ENCODE measurements at places on chromosomes 12 and 14.
A peak's percentile ranks its signal among the peaks of the same experiment; 100 is the strongest.

- DNase-seq, result no peak
Observed at GRCh38 chr12:43370263-43370662, 181.7 kb downstream of the ADAMTS20 start.

DNA sequence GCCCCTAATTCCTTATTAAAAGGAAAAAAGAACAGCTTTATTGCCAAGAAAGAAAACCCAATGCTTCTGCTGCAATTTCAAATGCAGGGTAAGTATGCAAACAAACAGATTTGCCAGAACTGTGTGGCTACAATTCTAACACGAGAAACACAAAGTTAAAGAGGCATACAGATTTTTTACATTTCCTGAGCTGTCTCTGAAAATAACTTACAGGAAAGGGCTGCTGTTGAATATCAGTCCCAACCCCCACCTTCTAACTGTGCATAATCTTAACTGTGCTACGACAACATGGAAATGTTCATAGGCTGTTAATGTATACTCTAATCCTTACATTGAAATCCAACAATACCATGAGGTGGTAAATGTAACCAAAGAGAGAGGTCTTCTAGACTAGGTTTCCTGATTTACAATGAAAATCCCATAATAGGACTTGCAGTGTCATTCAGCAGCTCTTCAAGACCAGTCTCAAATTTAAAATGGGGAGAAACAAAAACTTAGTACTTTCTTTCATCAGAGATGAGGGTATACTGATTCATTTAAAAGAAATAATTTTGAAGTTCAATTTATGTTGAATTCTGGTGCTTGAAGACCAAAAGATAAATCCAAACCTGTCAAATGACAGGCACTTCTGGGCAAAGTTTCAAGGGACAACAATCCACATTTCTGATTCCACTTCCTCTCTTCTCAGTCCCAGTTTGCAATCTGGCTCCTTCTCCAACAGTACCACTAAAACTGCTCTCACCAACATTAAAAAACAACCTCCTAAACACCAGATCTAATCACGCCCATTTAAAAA is 14.4 kb downstream of the FGD6 start:
- no peak for DNase-seq

GRCh38 chr14:61140271-61140670 is 140.9 kb downstream of the TMEM30B start:
- no peak for DNase-seq

DNA sequence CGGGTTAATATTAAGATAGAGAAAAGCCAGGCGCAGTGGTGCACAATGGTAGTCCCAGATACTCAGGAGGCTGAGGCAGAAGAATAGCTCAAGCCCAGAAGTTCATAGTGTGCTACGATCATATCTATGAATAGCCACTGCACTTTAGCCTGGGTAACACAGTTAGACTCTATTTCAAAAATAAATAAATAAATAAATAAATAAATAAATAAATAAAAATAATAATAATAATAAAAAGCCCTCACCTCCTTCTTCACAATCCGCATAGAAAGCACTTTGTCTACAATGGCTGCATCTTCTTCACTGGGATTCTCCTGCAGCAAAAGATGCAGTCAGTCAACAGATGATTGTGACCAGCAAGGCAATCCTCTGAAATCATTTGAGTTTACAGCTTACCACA is 31.5 kb upstream of the SUPT16H start:
- DNase-seq, result no peak

DNA sequence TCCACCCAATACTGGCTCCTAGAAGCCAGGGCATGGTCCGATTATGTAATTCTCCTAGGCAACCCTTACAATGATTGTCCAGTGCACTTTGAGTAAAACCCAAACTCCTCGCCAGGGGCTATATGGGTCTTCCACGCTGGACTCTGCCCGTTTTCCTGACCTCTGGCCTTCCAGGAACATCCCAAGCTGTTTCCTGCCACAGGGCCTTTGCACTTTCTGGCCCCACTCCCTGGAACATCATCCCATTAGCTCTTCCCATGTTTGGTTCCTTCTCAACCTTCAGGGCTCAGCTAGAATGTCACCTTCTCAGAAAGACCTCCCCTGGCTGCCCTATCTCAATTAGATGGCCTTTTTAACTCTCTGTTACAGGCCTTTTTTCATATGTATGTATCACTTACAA is 85.4 kb downstream of the IRF2BPL start:
- no peak for DNase-seq

- no peak for DNase-seq
Observed at GRCh38 chr12:18394742-18395141, 133.4 kb downstream of the PIK3C2G start.

GRCh38 chr12:25553098-25553497 is at the start of gene LMNTD1:
LMNTD1 (minus strand) TSS chr12:25553283; CDS start chr12:25552959, 324 bp downstream.
- DNase-seq, result no peak

- no peak for DNase-seq
Observed at GRCh38 chr12:112555621-112556233, 137.0 kb downstream of the PTPN11 start.

DNA sequence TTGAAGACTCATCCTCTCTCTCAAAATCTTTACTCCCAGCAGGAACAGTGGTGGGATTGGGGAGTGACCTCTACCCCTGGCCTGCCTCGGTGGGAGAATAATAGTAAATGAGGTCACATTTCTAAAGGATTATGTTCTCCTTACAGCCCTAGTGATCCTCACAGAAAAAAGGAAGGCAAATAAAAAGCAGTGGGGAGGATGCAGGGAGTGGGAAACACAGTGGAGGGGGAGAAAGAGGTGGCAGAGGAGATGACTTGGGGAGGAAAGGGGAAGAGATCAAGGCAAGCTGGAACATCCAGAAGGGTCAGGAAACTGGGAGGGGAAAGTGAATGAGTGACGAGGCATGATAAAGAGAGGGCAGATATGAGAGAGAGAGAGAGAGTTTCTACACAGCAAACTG is 8.3 kb upstream of the SYNDIG1L start:
- no peak for DNase-seq

DNA sequence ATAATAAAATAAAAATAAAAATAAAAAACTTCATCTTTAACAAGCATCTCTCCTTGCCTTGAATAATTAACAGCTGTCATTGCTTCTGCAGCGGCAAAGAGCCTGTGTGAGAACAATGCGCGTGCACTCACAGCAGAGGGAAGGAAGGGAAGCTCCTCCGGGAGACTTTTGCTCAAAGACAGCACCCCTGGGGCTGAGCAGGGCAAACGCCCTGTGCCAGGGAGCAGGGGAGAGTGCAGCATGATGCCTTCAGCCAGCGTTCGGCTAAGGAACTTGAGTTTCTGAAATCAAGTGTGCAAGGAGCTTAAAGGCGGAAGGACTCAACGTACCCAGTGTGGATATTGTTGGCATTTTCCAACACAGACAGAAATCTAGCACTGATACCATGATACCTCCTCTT is 120.5 kb downstream of the RIMBP2 start:
- no peak for DNase-seq

DNA sequence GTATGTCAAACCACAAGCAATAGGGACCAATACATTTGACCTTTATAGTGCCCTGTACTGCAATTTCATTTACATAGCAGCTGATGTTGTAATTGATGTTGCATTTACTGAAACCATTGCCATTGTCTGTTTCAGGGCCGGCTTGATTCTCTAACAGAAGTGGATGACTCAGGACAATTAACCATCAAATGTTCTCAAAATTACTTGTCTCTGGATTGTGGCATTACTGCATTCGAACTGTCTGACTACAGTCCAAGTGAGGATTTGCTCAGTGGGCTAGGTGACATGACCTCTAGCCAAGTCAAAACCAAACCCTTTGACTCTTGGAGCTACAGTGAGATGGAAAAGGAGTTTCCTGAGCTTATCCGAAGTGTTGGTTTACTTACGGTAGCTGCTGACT is 216.0 kb downstream of the AKAP6 start:
- DNase-seq, result no peak

DNA sequence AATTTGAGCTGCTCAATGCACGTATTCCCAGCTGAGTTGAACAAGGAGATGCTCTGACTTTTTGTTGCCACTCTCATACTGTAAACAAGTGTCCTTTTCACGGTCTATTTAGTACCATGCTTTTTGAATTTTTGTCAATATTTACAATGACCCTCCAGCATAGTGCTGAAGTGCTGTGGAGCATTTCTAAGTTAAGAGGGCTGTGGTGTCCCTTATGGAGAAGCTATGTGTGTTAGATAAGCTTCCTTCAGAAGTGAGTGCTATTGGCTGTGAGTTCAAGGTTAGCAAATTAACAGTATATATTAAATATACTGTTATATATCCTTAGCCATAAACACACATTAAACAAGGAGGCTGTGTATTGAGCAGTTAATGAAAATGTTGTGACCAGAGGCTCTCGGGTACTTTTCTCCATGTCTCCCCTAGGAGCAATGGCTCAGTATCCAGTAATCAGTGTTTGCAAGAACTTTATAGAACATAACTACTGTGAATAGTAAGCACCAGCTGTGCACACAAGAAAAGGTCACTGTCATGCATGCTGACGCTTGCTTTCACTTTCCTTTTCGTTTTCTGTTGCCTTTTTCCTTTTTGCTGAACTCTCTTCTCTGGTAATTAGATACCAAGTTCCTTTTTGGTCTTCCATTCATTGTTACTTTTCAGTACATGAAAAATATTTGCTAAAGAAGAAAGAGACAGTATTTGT is 187.2 kb upstream of the NEDD1 start:
- peak; percentile 9 for DNase-seq

DNA sequence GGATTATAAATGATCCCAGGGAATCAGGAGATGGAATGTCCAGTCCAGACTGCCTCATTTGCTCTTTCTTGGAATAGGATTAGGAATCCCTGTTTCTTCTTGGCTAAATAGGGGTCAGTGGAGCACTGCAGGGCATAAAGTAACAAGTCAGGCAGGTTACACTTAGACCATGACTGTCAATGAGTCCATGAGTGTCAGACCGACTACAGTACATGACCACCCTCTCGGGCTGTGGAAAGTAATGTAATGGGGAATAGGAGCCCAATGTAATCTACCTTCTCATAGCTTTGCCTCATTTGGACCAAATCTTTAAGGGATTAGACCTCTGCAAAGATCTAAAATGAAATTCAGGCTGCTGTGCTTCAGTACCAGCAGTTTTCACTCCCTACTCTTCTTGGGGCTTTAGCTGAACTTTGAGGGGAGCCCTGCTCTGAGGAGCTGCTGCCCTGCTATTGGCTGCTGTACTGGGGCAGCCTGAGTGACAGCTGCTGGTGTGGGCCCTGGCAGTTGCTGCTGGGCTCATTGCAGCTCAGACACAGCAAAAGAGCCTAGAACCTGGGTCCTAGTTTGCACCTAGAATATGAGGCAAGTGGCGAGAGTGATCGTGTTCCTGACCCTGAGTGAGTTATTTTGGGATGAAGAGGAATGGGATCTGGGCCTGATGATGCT is 62.2 kb upstream of the OR4E1 start:
- DNase-seq, result no peak

DNA sequence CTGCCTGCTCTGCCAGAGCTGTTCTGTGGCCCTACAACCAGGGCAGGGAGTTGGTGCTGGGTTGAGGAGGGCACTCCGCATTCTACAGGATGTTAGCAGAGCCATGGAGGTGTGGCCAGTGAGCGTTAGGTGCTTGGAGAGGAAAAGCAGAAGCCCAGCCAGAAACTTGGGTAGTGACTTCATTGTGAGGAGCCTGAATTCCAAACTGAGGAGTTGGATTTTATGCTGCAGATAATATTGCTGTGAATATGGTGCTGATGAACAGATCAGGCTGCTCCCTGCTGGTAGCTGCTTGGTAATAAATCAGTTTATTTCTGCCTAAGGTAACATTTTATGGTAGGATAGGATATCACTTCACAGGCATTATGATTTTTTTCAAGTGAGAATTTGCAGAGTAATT is 7.1 kb upstream of the CCDC175 start:
- no peak for DNase-seq

DNA sequence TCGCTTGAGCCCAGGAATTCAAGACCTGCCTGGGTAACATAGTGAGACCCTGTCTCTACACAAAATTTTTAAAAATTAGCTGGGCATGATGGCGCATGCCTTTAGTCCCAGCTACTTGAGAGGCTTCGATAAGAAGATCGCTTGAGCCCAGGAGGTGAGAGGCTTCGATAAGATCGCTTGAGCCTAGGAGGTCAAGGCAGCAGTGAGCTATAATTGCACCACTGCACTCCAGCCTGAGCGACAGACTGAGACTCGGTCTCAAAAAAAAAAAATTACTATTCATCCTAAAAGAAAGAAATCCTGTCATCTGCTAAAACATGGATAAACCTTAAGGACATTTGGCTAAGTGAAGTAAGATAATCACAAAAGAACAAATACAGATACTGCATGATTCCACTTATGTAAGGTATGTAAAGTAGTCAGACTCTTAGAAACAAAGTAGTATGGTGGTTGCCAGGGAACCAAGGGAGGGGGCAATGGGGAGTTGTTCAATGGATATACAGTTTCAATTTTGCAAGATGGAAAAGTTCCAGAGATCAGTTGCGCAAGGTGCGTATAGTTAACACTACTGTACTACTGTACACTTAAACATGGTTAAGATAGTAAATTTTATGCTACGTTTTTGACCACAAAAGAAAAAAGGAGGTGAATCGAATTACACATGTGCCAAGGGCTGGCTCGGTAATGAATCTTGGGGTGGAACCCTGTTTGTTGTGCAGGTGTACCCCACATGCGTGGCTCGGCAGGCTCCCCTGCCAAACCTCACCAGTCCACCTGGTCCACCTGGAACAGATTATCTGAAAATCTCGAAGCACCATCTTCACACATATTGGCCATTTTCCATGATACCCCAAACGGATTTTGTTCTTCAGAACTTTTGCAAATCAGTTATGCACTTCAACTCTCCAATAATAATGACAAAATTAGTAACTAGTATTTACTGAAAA is 18.3 kb upstream of the ATP2A2 start:
- no peak for DNase-seq

DNA sequence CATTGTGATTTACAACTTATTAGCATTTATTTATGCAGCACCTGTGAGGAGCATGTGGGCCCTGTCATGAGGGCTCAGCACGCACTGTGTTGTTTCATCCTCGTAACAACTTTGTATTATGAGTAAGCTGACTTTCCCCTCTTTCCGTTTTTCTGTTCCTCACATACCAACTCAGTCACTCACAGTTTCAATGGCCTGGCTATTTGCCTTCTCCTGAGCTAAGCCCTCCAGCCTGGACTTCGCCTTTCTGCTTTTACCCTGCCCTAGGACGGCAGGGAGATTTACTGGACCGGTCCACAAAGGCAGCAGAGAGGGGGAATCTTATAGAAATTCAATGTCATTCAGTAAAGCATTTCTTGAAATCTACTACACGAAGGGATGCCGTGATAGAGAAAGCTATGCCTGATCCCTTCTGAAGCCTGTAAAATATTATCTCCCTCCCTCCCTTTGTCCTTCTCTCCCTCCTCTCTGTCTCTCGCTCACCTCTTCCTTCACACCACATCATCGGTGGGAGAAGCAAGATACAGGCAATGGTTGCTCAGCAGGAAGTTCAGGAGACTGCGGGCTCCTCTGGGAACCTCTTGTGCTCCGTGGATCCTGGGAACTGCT is 219.2 kb upstream of the TBX3 start:
- DNase-seq, result no peak

- DNase-seq, result no peak
Observed at GRCh38 chr12:114302117-114302516, 103.8 kb downstream of the TBX5 start.

All from NCI-H2081 treated with DMSO at 0.1 percent for 48 hours (cell line).